ENCODE measurements at places on chromosomes 2 and 18.

DNA sequence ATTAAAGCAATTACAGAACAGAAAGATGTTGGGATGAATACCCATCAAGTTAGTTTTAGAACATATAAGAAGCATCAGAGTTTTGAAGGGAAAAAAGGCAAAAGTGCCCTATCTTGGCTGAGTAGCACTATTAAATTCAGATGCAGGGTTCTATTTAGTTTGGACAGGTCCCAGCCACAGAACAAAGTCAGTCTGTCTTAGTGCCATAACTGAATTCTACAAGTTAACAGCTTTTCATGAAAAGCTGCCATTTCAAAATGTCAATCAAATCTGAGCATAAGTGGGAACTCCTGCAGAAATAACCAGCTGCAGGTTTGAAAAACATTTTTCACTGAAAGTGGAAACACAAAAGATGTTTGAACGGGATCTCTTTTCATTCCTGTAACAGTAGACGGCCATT lies 160.4 kb downstream of the SRBD1 start:
- no peak for DNase-seq

GRCh38 chr18:56580026-56580425 lies 58.4 kb downstream of the TXNL1 start:
- DNase-seq, result no peak

DNA sequence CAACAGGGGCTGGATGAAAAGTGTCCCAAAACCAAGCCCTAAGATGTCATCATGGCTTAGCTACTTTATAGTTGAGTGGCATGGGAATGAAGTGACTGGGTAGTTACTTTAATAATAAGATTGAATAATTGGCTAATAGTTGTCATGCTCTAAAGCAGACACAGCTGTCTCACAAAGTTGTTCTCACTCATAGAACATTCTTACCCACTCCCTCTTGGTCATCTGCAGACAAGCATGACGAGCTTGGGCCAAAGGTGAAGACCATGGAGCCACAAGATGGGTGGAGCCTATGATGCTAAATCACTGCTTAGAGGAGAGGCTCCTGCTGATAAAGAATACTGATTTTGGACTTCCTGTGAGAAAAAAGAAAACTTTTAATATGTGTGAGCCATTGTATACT lies 62.4 kb upstream of the MMADHC start:
- DNase-seq, result no peak

GRCh38 chr2:203867561-203868200 lies at the start of gene CTLA4:
CTLA4 (plus strand) TSS chr2:203867771; CDS start chr2:203867943, 172 bp downstream.
- no peak for DNase-seq

GRCh38 chr18:48789259-48789812 lies 161.4 kb downstream of the SMAD7 start:
- DNase-seq, result no peak

- DNase-seq, result no peak
These were observed 1024.2 kb upstream of the ACVR2A start for GRCh38 chr2:146820672-146821071.

DNA sequence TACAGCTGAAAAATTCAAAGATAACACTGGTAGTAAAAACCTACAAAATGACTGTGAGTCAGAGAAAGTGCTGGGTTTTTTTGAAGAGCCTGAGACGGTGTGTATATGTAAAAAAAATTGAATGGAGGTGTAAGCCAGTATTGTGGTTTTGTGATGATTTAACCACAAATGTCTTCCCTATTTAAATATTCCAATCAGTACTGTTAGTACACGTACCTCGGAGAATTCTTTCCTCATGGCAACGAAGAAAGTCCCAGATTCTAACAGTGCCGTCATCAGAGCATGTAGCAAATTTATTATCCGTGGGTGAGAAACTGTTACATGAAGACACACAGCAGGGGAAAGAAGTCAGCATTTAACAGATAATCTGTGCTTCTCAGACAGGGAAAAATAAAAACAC lies 48.1 kb downstream of the WDR33 start:
- no peak for DNase-seq

GRCh38 chr2:78407960-78408794 lies 617.3 kb upstream of the REG3G start:
- DNase-seq, result no peak

DNA sequence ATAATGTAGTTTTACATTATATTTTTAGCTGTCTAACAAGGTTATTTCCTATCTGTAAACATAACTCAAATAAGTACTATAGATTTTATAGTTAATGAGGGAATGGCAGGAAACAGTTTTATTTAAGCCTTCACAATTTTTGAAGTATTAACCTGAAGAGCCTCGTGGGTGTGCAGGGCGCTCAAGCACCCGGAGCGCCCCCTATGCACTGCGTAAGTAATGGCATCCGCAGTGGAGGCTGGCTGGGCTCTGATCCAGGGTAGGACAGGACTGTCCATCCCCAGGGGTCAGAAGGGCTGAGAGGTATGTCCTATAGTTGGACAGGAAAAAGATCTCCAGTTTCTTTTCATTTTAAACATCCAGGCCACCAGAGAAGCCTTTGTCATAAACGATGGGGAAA lies 8.2 kb upstream of the GBX2 start:
- DNase-seq, result no peak

DNA sequence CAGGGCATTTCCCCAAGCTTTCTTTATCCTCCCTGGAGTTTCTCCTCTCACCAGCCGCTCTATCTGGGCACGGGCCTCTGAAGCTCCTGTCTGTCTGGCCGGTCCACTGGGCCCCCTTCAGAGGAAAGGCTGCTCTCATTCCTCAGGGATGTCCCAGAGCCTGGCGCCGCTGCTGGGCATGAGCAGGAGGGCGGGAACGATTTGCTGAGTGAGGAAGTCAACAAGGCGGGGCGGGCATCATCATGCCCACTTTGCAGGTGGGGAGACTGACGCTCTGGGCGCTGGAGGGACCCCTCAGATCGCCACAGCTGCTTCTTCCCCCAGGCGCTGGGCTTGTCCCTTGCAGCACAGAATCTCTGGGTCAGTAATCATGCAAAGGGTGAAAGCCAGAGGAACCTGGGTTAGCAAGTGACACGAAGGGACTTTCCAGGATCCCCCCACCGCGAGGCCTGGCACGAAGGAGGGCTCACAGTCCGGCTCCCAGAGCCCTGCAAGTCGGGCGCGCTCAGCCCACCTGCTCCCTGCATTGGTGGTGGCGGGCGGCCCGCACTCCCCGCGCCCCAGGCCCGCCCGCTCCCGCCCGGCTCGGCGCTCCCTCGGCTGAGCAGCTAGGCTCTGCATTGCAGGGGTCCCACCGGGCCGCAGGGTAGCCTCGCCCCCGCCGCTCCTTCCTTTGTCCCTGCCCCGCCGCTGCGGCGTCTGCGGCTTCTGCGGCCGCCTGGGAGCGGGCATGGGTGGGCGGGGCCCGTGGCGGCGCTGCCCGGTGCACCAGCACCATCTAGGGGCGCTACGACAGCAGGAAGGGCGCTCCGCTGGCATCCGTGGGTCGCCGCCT lies 157.8 kb downstream of the CYRIA start:
- DNase-seq, result no peak

GRCh38 chr2:12728221-12728777 lies 11.6 kb downstream of the TRIB2 start:
- no peak for DNase-seq

- no peak for DNase-seq
These were observed 887.5 kb upstream of the NRXN1 start for GRCh38 chr2:51919395-51919794.

DNA sequence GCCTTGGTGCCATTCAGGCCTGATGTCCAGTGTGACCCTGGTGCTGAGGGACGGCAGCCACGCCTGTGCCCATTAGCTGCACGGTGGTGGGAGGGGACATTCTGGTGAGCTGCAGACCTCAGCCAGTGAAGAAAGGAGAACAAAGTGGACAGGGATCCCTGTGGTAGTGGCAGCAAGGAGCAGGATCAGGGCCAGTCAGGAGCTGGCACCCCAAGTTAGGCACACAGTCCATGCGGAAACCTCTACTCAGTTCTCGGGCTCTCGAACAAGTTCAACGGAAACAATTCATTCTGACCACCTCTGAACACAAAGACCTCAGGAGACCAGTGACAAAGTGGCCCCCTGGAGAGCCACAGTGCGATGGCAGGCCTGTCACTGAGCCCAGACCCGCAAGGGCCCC lies 30.1 kb downstream of the COA5 start:
- no peak for DNase-seq

DNA sequence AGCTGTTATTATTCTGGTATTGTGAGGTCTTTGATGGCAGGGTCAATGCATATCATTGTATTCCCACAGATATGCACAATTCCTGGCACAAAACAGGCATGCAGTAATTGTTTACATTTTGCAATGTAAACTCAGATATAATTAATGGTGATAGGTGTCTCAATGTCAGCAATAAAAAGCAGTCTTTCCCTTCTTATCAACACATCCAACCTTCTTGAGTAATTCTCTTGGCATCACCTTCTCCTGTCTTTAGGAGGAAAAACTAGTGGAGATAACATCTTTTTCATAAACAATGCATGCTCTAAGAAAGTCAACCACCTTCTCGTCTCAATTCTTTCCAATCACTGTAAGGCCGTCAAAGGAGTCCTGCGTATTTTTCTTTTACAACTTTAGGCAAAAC lies 313.3 kb upstream of the GULP1 start:
- DNase-seq, result no peak

- no peak for DNase-seq
These were observed 759.5 kb downstream of the SATB2 start for GRCh38 chr2:198698230-198698629.

GRCh38 chr2:132754867-132755472 lies 85.0 kb upstream of the LYPD1 start:
- no peak for DNase-seq

DNA sequence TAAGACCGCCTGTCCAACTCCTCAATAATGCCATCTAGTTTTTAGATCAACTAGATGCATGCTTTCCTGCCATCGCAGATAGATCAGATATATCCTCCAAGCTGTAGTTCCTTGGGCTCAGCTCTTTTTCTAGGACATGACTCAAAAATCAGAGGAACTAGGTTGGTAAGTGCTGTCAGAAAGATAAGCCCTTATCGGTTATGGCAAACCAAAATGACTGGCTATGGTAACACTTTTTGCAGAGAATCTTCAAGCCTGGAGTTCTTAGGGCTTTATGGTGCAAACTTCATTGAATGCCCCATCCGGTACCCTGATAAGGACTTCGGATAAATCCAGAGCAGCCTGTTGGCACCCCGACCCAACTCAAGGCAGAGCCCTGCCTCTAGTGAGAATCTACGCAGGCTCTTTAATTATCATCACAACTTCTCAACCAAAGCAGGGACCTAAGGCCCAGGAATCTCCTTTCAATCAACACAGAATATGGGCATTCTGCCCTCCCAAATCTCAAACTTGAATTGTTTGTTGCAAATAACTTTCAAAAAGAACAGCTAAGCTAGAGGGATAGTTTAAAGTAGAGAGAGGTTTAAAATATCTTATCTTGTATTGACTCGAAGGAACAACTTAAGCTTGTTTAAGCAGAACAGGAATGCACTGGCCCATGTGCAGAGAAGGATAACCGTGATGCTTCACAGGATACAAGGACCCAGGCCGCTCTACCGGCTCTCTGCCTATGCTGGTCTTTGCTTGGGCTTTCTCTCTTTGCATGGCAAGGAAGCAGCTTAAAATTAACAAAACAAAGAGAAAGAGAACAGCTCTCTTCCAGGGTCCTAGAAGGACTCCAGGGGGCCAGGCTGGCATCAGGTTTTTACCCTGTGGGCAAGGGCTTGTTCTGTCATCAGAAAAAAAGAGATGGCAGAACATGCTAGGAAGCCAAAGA lies 3.4 kb upstream of the CYP1B1 start:
- DNase-seq, result no peak

DNA sequence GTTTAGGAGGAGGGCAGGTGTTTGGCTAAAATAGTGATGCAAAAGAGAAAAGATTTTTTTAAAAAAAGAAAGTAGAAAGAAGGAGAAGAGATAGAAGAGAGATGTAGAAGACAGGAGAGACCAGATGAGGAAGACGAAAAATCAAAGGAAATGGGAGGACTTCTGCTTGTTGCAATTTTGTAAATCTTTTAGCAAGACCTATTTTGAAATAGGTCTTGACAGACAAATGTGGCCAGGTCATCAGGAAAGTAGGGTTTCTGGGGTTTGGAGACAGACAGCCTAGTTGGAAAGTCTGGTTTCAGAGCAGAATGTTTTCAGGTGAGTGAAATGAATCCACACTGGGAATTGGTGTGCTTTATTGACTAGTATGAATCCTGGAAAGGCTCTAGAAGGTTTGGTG lies 104.5 kb upstream of the CAVIN2 start:
- no peak for DNase-seq

- DNase-seq, result no peak
These were observed 44.8 kb upstream of the STRN start for GRCh38 chr2:37011130-37011529.

DNA sequence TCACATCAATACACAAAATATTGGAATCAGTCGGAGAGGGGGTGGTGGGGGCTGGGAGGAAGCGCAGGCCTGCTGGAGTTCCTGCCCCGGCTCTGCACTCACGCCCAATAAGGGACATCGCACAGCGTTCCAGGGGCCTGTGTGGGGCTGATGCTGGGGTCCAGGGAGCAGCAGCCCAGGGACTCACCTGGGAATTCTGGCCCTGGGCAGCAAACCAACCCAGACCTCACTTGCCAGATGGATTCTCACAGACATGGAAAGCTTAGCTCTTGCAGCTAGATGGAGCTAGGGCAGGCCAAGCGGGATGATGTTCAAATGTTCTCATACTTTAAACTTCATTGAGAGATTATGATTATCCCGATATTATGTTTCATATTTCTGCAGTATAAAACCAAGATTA lies 266.6 kb upstream of the TANK start:
- no peak for DNase-seq

- DNase-seq, result no peak
These were observed 263.8 kb downstream of the PHLPP1 start for GRCh38 chr18:62979176-62979575.

- DNase-seq, result no peak
These were observed 20.8 kb downstream of the DGUOK start for GRCh38 chr2:73947412-73948018.

- DNase-seq, result no peak
These were observed 138.9 kb downstream of the MEIS1 start for GRCh38 chr2:66573821-66574233.

DNA sequence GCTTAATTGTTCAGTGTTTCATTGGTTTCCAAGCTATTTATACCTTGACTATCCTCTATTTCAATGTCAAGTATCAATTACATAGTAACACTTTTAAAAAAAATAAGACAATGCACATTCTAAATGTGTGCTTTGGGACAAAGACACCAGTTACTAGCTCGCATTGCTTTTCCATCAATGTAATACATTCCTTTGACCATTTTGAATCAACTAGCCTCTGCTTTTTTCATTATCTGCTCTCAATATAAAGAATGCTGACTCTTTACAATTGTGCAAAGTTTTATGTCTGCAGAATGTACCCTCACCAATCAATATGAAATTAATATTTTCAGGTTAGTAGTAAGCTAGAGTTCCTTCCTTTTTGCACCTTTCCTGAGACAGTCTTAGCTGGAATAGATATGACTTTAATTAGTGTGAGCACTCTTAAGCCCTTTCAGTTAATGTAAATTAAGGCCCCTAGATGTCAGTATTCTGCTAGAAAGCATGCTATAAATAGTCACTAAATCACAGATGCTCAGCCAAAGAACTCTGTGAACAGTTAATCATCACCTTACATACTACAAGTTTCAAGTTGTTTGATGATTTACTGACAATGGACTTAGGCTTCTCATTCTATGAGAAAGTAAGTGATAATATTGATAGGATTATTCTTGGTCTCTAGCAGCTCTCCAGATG lies 413.6 kb downstream of the PTH2R start:
- no peak for DNase-seq

GRCh38 chr2:133123904-133124303 lies 444.4 kb downstream of the NCKAP5 start:
- DNase-seq, result no peak

Data from stimulated activated CD8-positive, alpha-beta memory T cell treated with anti-CD3 and anti-CD28 coated beads, Interleukin-15, amount 100 ng/mL, for 24 hours (primary cell).